ENCODE measurements at places on chromosomes 7 and 10. TPM values are rescaled to one million over a fixed set of nuclear protein-coding genes. Genes with fewer than 3 reads are reported as not detected.

GRCh38 chr10:104067525-104067924, 18.2 kb downstream of the COL17A1 start:
- DNase-seq, result no peak

DNA sequence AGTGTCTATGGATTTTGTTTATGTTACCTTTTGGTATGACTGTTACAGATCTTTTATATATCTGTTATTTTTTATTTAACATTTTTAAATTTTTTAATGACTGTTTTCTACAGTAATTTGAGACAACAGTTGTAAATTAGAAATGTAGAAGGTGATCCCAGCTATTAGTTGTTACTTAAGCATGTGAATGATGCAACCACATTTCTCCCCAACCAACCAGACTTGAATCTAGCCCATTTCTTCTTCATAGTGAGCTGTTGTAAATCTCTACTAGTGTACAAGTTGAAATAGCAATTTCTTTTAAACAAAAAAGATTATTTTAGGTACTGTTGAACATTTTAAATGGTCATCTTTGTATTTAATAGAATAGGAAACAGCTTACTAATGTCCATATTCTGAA, 18.0 kb downstream of the TMEM106B start:
- peak; percentile 19 for DNase-seq

Gene FBXL13
- 0.20 TPM for polyA plus RNA-seq

Gene NAT16
- 0.02 TPM for polyA plus RNA-seq

Gene TMEM196
- polyA plus RNA-seq, result not detected

Gene PNLIPRP3
- polyA plus RNA-seq, result not detected
